ENCODE measurements at places on chromosomes 7 and 10.

DNA sequence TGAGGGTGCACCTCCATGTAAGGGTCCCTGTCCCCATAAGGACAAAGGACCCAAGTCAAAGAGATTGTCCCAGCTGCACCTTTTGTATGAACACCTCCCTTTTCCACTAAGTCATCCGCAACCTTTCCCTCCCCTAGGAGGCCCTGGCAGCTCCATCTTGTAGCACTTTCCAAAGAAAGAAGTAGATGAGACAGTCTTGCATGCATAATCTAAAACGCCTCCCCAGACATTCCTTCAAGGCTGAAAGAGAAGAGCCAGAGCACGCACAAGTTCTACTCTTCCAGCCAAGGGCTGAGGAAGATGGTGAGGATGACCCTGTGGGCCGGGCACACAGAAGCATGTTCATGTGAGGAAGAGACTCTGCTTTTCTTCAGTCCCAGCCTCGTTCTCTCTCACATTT lies 194.4 kb downstream of the TNS3 start:
- no peak for DNase-seq

- DNase-seq: no peak
These were observed 133.7 kb downstream of the LRRN3 start for GRCh38 chr7:111224354-111225231.

DNA sequence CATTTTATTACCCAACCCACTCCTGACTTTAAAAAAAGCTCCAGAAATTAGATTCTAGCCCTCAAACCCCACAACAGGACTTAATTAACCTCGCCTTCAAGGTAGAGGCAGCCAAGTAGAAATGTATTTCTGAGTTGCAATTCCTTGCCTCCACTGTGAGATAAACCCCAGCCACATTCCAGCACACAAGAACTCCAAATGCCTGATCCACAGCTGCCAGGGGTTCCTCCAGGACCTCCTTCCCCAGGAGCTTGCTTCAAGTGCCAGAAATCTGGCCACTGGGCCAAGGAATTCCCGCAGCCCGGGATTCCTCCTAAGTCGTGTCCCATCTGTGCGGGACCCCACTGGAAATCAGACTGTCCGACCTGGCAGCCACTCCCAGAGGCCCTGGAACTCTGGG lies 25.9 kb upstream of the ARL4A start:
- DNase-seq: no peak

DNA sequence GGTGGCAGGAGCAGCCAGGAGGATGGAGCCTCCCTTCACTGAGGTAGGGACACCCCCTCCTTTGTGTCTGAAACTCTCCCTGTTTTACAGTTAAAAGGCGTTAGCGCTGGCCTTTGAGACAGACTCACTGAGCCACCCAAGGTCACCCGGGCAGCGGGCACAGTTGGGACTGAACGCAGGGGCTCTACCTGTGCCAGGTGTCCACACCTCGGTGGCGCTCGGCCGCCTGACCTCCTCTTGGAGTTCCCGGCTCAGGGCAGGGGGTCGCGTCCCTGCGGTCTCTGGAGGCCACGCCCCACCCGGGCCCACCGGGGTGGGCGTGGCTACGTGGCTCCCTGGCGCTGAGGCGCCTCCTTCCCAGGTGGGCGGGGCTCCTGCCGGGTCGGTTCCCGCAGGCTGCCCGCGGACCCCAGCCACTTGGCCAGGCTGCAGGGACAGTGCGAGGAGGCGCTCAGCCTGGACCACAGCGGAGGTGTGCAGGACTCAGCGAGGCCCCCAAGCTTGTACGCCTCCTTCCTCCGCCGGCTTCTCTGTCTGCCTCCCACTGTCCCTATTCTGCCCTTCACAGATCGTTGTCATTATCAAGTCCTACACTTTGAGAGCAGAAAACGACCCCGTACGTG lies 39.9 kb upstream of the LEP start:
- no peak for DNase-seq

DNA sequence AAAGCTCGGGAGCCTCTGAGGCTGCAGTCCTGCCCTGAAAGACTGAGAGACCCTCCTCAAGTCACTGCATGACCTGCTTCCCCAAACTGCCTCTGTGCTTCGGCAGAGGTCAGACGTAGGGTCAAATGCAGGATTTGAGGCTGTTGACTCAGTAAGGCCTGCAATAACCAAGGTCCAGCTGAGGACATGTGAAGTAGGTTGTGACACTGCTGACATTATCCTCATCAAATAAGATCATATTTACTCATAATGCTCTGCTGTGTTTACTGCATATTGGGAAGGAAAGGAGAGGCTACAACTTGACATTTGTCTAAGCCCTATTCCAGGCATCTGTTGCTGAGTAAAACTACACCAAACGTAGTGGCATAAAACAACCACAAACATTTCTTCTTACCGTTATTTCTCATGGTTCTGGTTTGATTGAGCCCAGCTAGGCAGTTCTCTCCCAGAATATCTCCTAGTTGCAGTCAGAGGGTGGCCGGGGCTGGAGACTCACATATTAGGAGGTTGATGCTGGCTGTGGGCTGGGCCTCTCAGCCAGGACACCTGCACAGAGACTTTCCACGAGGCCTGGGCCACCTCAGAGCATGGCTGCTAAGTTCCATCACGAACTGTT lies 122.1 kb upstream of the STK17A start:
- no peak for DNase-seq

DNA sequence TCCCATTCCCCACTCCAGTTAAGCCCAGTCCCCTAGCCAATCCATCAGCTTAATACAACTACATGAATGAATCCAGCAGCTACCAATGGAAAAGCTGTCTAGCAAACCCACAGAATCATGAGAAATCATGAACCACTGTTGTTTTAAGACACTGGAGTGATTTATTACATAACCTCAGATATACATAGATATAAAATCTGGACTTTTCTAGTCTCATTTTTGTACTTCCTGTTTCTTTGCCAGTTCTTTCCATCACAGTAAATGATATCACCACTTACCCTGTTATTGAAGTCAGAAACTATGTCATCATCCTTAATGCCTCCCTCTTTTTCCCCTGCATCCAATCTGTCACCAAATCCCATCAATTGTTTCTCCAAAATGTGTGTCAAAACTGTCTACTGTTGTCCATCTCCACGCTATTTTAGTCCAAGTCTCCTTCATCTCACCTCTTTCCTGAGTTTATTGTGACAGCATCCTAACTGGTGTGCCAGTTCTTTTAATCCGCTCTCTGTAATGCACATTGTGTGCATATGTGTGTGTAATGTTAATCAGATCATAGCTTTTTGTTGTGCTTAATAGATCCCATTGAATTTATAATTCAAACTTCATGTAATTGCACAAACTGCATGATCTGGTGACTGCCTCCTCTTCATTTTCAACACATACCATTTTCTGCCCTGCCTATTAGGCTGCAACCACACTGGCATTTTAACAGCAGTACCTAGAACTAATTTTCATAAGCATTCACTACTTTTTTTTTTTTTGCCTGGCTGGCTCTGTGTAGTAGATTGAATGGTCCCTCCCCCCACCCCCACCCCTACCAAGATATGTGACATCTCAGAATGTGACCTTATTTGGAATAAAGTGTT lies 56.0 kb downstream of the MKLN1 start:
- no peak for DNase-seq

All from psoas muscle (tissue), 8 donors.